Renal cortical epithelial cell (primary cell): ENCODE measurements at places on chromosomes 6 and 20. TPM values are rescaled to one million over a fixed set of nuclear protein-coding genes. Genes with fewer than 3 reads are reported as not detected.

DNA sequence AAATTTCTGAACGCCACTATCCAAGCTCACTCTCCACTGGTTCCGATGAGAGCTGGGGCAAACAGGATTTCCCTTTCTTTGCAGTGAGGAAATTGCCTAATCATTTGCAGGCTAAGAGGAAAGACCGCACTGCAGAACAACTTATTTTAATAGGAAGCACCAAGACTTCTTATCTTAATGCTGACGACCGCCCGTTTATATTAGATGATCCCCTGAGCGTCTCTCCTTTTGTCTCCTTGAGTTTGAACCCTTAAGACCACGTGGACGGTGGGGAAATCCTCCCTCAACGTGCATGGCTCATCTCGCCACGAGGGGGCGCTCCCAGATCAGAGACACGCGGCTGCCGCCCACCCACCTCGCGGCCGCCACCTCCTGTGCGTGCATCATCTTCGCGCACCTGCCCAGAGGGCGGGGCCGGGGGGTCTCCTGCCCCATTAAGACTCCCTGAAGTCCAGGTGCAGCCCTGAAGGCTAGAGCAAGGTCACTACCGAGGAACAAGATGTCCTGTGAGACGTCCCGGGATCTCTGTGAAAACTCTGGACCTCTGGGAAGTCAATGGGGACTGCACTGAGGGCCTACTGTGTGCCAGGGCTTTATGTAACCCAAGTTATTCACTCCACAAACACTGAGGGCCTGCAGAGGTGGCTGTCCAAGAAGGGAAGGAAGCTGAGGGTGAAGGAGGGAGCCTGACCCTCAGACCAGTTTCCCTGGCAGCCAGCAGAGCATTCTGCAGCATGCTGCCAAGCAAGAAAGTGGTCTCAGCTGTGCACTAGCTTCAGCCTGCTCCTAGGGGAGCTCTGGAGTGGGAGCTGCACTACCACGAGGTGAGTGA, 28.1 kb downstream of the PDYN start:
- peak; percentile 36 for DNase-seq

DNA sequence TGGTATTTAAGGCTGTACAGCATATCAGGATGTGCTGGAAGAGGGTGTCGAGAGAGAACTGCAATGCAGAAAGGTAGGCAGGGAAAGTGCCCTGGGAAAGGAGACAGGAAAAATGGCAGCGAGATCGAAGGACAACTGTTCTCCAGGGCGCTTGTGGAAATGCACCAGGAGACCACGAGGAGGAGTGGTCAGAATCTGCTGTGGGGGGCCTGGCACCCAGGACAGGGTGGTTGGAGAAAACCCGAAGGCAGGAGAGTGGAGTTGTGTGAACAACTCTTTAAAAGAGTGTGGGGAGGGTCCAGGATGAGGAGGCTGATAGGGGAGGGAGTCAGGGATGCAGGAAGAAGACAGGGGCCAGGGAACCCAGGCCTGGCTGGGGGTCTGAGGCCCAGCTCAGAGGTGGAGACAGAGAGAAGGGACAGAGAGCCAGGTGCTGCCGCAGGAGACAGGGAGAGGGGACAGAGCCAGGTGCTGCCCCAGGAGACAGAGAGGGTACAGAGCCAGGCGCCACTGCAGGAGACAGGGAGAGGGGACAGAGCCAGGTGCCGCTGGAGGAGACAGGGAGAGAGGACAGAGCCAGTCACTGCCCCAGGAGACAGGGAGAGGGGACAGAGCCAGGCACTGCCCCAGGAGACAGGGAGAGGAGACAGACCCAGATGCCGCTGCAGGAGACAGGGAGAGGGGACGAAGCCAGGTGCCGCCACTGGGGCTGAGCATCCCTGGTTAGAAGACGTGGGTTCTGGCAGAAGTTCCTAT, 9.3 kb downstream of the SLC22A1 start:
- DNase-seq, result no peak

GRCh38 chr6:37513576-37513975, 13.9 kb upstream of the CCDC167 start:
- DNase-seq, result no peak

- DNase-seq, result no peak
Measured at GRCh38 chr20:47872341-47872740, 87.1 kb upstream of the SULF2 start.

- DNase-seq, result no peak
Measured at GRCh38 chr6:37332894-37333293, 20.9 kb upstream of the RNF8 start.

DNA sequence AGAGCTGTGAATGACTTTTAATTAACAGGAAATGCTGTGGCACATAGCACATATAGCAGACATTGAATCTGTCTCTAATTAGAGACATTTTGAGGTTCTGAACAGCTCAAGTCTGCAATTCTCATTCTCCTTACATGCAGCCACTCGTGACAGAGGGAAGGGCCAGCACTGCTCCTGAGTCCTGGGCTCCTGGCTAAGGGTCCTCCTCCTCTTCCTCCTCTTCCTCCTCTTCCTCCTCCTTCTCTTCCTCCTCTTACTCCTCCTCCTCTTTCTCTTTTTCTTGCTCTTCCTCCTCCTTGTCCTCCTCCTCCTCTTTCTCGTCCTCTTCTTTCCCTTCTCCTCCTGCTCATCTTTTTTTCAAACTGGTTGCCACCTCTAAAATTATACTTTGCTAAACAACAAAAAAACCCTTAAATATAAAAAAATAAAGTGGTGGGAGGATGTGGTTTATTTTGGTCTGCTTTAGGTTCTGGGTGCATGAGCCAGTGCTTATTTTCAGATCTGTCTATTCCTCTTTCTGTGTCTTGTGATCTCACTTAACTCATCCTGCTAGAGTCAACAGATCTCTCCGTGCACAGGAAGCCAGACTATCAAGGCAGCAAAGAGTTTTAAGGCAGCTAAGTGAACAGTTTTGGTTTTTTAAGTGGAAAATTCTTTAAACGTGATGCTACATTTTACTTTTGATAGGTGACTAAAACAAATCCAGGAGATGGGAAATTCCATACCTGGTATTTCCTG, 159.3 kb downstream of the CD83 start:
- DNase-seq, result no peak

GRCh38 chr6:81816380-81816779, 63.9 kb upstream of the TENT5A start:
- DNase-seq, result no peak

DNA sequence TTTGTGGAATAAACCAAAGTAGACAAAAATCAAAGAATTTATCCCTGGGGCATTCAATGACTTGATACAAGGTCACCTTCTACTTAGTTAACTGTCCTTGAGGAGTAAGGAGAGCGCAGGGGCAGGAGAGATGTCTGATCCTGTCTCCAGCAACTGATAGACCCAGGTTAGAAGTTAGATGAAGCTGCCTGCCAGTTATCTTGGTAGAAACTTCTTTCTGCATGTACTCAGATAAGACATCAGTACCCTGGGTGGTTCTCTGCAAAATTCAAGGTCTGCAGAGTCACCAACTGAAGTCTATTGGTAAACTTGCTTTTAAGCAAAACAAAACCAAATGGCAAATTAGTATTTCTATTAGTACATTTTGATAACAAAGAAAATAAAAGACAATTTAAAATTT, 2.7 kb downstream of the SGK1 start:
- no peak for DNase-seq

GRCh38 chr6:163806755-163807499, 392.4 kb downstream of the QKI start:
- no peak for DNase-seq

- DNase-seq, result no peak
Measured at GRCh38 chr6:104653781-104654180, 205.9 kb downstream of the HACE1 start.

DNA sequence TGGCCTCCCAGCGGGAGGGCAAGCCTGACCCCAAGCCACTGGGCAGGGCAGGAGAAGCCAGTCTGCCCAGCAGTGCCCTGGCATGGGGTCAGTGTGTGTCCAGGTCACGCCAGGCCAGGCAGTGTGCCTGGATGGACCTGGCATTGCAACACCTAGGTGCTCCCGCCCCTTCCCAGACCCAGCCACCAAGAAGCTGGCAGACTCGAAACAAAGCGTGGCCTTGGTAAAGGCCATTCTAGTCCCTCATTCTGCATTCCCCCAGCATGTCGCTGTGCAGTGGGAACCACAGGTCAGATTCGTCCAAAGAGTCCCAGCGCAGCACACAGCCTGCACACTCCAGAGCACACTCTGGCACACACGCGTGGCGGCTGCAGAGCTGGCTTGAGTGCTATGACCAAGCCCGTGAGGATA, 19.3 kb upstream of the APMAP start:
- DNase-seq, result no peak

GRCh38 chr20:44738813-44739477, 6.7 kb upstream of the KCNK15 start:
- DNase-seq, result peak; percentile 75

GRCh38 chr6:160198606-160199211, 59.9 kb downstream of the SLC22A2 start:
- peak; percentile 94 for DNase-seq

GRCh38 chr6:152229330-152229729, 407.8 kb downstream of the SYNE1 start:
- DNase-seq, result no peak

GRCh38 chr20:64152906-64153305, 11.3 kb upstream of the MYT1 start:
- no peak for DNase-seq

DNA sequence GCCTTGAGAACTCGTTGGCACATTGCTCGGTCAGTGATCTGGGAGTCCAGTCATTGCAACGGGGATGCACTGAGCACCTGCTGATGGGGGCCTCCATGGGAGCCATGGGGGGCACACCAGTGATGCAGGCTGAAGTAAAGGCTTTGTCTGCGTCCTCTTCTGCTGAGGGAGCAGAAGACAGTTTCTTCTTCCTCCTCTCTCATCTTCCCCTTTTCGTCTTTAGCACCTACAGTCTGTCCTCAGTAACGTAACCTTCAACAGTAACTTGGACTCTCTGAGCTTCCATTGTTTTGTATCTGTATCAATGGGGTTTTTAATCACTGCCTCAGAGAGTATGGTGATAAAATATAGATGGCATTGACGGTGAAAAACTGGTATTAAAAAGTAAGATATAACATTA, 240.0 kb downstream of the TMEM242 start:
- no peak for DNase-seq

- DNase-seq, result no peak
Measured at GRCh38 chr6:40727271-40727670, 140.1 kb upstream of the LRFN2 start.

DNA sequence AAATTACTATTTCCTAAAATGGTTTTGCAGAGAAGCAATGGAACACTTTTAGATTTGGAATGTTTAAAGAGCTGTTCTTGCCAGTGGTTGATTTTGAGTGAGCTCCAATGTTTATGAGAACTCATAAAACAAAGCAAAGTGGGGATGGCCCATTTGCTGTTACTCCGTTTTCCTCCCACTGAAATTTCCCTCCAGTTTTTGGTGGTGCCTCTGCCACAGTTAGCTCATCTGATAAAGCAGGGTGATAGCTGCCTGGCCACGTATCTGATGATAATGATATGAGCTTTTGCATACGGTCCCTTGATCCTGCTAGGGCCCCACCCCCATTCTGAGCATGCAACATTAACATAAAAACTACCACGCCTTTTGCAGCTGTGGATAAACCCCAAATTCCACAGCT, 10.4 kb downstream of the CD83 start:
- DNase-seq, result no peak

- peak; percentile 37 for DNase-seq
Measured at GRCh38 chr6:28977341-28978132, 27.6 kb downstream of the ZNF311 start.

DNA sequence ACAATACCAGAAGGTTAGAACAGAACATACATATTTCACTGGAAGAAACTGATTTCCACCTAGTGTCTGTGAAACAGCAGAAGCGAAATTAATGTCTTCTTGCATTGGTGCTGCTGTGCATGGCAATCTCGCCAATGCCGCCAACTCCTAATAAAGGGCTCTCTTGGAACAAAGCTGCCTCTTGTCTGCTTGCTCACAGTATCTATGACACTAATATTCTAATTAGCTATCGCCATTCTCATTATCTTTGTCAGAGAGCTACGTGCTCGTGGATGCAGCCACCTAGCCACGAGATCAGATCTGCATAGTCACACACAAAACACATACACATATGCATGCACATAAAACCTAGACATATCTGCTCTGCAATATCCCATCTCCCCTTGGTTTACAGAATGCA, 145.9 kb upstream of the OLIG3 start:
- DNase-seq, result no peak

- DNase-seq, result peak; percentile 74
Measured at GRCh38 chr6:149046822-149047246, 270.7 kb upstream of the TAB2 start.

DNA sequence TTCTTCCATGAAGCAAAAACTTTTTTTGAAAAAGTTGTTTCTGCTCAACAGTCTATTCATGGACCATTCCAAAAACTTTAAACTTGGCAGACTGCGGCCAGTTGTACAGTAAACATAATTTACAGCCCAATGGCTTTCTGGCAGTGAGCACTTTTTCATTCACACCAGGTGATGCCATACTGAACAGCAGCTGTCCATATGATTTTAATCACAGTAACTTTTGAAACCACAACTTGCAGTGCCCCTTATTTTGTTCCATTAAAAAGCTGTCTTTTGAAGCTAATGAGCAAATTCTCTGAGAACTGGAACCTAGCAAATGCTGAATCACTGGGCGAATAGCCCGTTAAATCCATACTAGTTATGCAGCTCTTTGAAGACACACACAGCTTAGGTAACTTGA, 576.6 kb downstream of the PTPRT start:
- no peak for DNase-seq

DNA sequence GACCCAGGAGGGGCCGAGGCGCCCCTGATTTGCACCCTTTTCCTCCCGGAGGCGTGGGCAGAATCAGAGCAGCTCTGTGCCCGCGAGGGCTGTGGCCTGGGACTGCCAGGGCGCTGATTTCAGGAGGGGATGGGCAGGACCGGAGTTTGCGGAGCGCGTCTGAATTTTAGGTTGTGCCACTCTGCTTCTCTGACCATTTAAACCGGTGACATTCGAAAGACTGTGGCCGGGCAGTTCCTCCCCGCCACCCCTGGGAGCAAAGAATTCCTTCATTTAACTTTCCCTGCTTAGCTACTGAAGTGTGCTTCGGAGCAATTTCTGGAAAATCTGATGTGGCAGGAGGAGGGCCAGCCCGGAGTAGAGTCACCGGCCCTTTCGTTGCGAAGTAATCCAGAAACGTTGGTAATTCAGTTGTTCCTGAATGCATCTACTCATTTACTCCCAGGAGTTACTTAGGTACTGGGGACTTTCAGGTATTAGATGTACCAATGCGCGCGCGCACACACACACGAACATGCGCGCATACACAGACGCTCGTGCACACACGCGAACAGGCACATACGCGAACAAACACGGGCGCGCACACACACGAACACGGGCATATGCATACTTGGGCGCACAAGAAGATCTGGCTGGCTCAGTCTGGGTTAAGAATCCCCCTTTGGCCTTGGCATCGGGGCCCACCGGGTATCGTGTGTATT, 568 bp downstream of the CCDC170 start:
- peak; percentile 12 for DNase-seq

GRCh38 chr20:44597930-44598329, 15.6 kb downstream of the PKIG start:
- DNase-seq, result no peak

GRCh38 chr6:41055149-41055548, 2.1 kb downstream of the APOBEC2 start:
- no peak for DNase-seq

PRR18 gene
- not detected in 2 replicates for total RNA-seq

MARCKS gene
- 74.0 and 94.8 TPM in 2 replicates for total RNA-seq

DZANK1 gene
- 1.2 and 3.3 TPM in 2 replicates for total RNA-seq

SNX5 gene
- 117 and 165 TPM in 2 replicates for total RNA-seq

EYS gene
- 0.10 and 0.87 TPM in 2 replicates for total RNA-seq

BPIFB4 gene
- not detected in 2 replicates for total RNA-seq

ECT2L gene
- 0.10 TPM in 1 of 2 replicates, not detected in the other for total RNA-seq

FAM83C gene
- not detected in 2 replicates for total RNA-seq

EYA2 gene
- total RNA-seq, result not detected in 2 replicates

DLK2 gene
- total RNA-seq, result 1.3 TPM in 1 of 2 replicates, not detected in the other

TCP11 gene
- 0.60 and 0.87 TPM in 2 replicates for total RNA-seq

CHRNA4 gene
- not detected in 2 replicates for total RNA-seq
